Effector memory CD4-positive, alpha-beta T cell (primary cell): ENCODE measurements at places on chromosomes 1 and 21.
A peak's percentile ranks its signal among the peaks of the same experiment; 100 is the strongest.

DNA sequence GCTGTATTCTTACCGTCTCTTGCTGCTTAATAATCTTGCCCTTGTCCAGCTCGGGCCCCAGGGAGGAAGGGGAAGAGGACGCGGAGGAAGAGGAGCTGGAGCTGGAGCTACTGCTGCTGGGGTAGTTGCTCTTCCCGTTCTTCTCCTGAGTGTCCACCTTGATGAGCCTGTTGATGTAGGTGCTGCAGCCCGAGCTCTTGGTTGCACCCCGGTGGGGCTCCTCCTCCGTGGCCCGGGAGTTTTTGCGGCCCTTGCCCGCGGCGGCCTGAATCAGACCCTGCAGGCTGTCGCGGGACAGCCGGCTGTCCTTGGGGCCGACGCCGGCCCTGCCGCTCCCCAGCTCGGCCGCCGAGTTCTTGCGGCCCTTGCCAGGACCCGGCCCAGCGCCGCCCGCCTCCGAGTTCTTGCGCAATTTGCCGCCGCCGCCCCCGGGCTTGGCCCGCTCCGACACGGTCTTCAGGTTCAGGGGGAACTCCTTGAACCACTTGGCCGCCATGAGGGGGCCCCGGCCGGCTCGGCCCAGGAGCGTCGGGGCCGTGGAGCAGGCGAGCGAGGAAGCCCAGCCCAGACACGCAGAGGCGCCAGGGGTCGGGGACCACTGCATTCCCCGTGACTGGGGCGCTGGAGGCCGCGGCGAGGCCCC is 475 bp upstream of the TDRD10 start:
- no peak for DNase-seq

DNA sequence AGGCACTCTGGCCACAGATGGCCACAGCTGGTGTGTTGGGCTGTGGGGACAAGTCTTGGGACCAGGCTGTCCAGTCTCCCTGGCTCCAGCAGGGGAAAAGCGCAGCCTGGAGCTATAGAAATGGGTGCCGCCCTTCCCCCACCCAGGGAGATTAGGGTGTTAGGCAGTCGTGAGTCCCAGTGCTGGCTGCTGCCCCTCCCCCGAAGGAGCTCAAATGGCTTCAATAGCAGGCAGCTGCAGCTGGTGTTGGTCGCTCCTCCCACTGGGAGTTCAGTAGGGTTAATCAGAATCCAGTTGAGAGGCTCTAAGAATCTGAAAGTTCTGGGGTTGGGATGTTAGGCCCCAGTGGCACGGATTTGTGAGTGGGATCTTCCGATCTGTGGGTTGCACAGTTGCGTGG is 595.6 kb upstream of the PKN2 start:
- no peak for DNase-seq

DNA sequence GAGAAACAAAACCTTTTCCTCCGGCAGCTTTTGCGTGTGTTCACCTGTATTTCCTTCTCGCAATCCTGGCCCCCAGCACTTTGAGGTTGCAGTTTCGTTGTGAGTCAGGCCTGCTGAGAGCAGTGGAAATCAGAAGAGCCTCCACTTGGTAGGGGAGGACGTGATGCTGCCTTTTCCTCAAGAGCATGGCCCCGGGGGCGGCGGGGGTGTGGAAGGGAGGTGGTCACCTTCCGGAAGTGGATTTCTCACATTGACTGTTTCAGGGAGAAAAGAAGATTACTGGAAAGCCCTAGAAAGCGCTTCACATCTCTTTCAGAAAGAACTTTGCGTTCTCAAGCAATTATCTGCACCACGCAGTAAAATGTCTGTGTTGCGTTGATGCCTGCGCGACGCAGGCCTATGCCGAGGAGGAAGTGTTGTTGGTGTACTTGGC is 12.2 kb upstream of the IL10 start:
- peak; percentile 36 for DNase-seq

DNA sequence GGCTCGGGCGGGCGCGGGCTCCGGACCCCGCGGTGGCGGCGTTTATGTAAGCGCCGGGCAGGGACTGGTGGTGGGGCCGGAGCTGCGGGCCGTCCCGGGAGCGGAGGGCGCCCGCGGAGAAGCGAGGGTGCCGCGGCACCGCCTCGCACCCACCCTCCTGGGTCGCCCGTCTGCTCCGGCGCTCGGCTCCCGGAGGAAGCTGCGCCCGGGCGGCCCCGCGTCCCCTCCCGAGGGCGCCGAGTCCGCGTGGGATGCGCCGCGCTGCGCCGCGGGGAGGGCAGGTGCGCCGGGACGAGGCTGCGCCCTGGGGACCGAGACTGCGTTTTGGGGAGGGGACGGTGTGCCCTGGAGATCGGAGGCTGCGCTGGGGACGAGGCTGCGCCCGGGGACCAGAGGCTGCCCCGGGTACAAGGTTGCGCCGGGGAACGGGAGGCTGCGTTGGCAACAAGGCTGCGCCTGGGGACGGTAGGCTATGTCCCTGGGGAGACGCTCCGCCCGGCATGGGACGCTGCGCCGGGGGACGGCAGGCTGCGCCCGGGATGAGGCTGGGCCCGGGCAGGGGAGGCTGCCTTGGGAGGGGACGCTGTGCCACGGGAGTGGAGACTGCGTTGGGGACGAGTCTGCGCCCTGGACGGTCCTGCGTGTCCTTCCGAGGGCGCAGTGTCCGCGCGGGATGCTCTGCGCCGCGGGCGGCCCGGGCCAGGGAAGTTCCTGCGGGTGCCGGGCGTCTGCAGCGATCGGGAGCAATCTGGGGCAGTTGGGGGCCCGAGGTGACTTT is 627 bp downstream of the ADARB1 start:
- no peak for DNase-seq

GRCh38 chr1:180930687-180931086 is 18.0 kb downstream of the KIAA1614 start:
- DNase-seq = no peak

GRCh38 chr1:33470495-33471012 is 1.9 kb upstream of the ZSCAN20 start:
- peak; percentile 18 for DNase-seq

DNA sequence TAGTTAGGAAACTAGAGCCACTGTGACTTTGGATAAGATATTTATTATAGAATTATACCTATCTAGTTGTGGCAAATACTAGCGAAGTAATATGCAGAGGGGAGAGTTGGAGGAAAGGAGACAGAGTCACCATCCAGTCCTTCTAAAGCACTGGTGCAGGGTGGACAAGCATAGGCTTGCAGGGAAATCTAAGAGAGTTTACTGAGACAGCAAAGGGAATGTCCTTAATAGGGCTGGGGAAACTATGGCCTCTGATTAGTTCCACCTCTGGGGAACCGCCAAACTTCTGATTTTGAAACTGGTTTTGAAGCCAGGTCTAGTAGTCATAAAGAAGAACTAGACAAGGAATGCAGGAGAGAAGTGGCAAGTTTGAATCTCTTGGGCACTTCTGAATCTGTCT is 407.9 kb downstream of the VAV3 start:
- no peak for DNase-seq

DNA sequence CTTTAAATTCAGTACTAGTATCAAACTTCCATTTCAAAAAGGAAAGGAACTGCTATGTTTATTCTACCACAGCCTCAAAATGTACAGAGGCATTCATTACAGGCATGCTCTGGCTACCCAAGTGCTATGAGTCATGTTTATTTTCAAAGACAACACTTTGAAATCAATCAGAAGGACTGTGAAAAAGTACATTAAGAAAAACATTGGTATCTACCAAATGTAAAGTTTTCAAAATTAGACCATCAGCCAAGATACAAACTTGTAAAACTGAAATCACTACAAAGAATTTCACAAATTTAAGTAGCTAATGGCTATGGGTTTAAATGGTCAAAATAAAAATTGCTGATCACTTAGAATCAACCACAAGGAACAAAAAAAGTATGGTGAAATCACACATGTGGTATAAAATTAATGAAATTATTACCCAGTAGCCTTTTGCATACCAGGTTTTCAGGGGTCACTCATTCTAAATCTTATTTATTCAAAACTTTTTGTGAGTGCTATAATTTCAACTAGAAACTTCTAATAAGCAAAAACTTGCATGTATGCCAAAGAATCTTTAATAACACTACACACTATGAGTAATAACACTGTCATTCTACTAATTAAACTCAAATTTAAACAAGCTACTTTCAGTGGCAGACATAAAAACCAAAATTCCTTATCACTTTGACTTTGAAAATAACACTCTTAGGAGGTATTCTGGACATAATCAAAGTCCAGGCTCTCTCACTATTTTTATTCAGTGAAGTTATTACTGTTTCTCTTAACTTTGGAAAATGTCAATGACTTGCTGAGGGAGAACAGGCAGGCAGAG is 49.2 kb downstream of the ENAH start:
- DNase-seq = no peak
